ENCODE measurements at places on chromosomes 7 and 10.

- no peak for DNase-seq
Observed at GRCh38 chr7:64574540-64575099, 11.7 kb upstream of the ZNF680 start.

- DNase-seq, result no peak
Observed at GRCh38 chr7:100426516-100426915, 2.0 kb downstream of the ZCWPW1 start.

DNA sequence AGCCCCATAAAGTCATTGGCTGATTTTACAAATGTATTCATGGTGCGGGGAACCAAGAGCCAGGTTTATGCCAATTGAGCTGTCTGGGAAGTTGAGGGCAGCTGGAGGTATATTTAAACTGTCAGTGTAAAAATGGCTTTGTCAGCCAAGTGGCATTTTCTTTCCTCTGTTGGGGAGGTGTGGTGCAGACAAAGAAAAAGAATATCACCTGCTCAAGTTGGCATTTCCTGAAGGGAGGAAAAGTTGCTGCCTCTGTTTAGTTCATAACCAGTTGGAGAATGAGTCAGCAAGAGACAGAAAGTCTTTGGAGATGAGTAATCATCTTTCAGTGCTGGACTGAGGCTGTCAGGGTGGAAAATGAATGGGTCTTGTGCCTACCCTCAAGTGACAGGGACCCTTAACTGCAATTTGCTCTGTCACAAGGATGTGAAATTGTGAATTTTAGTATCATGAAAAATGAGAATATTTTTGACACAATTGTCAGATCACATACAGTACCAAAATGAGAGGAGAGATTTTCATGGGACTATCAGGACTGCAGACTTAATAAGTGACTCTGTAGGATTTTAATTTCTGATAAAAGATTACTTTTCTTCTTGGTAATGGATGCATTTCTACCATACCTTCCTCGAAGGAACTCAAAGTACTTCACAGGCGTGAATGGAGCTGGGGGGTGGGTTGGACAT is 137.3 kb downstream of the ANLN start:
- DNase-seq, result no peak

DNA sequence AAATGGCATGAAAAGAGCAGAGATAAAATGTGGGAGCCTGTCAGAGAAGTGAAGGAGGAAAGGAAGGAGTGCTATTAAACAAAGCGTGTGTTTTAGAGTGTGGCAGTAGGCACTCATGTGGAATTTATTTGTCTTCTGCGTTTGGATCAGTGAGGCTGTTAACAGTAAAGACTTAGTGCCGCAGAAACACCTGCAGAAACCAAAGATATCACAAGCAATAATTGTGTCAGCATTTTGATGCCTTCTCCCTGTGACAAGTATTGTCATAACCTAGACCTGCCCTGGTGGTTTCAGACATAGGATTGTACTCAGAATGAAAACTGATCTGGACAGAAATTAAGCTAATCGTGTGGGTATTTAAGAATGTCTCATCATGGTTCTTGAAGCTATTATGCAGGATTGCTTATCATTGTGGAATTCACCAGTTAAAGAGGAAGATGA is 191.0 kb downstream of the CAMK1D start:
- DNase-seq, result no peak

DNA sequence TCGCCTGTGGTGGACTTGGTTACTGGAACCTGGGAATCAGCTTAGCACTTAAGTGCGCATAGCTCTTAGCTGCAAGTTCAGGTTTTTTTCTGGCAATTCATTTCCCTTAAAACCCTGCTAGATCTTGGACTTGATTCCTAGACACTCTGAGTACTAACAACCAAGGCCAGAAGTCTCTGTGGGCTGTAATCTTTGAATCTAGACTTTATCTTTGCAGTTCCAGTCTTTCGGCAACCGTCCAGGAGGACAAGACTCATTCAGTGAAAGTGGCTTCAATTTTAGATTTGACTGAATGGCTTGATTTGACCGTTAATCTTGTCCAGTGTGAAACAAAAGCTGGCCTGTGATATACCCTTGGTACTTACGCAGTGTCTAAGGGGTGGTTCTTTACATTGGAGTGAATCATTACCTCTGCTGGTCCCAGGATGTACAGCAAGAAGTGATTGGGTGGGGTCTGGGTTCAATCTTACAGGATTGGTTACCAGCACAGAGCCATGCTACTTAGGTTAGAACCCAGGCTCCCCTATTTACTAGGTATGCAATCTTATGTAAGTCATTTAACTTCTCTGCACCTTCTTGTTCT is 16.4 kb downstream of the PTTG1IP2 start:
- no peak for DNase-seq

DNA sequence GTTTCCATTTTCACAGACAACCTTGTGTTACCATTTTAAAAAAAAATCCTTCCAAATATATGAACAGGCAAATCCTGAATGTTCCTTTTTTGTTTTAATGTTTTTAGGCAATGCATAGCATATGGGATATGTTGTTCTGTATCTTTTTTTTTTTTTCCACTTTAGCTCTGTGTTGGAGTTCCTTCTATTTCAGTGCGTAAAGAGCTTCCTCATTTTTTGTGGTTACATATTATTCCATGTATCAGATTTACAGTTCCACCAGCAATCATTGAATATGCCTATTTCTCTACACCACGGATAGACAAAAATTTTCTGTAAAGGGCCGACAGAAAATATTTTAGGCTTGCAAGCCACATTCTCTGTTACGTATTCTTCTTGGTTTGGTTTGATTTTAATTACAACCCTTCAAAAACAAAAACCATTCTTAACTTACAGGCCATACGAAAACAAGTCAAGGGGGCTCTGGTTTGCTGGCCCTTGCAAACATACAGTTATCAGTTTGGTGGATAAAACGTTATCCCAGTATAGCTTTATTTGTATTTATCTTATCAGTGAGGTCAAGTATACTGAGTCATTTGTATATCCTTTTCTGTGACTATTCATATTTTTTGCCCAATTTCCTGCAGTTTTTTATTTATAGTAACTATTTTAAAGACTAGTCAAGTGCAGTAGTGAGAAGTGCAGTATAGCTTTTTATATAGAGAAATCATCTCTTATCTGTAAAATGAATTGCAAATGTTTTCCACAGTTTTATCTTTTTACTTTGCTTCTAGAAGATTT is 55.7 kb downstream of the RALA start:
- no peak for DNase-seq

DNA sequence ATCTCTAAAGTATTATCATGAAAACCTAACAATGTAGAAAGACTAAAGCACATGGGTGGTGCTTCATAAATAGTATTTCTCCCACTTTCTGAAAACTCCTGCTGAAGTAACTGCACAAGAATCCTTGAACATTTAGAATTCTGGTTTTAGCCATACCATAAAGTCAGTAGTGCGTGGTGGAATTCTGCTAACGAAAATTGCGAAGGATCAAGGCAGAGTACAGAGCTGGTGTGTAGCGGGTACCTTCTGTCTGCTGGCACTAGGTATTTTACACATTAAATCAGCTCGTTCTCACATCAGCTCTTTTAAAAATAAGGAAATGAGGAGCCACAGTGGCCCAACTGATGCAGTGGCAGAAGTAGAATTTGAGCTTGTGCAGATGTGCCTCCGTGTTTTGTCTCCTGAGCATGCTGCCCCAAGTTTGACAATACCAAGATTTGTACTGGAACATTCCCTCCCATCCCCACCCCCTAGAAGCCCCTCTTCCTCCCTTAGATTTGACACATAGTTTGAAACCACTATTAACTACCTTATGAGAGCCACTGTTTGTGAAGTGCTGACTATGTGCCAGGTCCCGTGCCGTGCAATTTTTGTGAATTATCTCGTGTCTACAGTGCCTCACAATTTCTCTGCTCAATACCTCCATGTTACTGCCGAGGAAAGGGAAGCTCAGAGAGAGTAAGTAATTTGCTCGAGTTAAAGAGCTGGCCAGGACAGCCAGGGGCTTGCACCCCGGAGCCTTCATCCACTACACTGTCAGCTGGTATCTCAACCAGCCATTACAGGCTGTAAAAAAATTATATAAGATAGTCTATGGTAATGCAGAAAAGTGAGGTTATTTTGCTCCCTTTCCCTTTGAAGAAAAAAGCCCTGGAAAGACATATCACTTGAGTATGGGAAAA is 66.9 kb downstream of the EGFR start:
- DNase-seq, result no peak

DNA sequence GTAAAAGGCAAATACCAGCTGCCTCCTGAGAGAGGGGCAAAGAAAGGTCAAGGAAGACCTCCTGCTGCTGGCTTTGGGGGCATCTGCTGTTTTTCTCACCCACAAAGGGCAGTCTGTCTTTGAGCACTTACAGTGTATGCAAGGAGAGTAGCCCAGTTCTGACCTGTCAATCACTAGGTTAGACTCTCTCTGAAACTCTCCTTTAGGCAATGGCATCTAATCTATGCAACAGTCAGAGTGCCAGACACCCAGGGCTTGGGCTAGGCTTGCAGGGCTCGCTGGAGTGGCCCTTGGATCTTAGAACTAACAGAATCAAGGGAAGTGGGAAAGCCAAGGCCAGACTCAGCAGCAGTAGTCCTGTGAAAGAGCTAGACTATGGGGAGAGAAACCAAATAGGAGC is 522.9 kb downstream of the NRG3 start:
- no peak for DNase-seq

DNA sequence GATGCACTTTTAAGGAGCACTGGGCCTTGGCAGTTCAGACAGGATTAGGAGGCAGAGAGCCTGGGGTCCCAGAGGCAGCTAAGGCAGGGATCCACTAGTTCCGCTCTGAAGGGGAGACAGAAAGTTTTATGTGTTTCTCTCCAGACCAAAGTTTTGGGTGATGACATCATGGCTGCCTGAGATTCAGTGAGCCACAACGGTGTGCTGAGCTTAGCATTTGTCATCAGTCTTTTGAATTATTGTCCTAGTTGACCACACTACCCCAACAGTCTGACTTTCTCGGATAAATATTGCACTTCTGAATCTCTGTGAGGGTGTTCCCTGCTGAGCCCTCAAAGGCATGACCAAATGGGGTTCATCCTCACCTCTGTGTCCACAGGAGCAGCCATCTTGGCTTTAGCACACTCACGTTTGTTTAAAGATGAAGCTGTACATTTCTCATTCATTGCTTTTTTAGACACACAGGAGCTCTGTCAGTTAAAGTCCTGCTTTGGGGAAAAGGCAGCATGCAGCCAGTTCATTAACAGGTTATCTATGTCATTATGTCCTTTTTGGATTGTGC is 297.7 kb upstream of the LRGUK start:
- DNase-seq, result no peak

DNA sequence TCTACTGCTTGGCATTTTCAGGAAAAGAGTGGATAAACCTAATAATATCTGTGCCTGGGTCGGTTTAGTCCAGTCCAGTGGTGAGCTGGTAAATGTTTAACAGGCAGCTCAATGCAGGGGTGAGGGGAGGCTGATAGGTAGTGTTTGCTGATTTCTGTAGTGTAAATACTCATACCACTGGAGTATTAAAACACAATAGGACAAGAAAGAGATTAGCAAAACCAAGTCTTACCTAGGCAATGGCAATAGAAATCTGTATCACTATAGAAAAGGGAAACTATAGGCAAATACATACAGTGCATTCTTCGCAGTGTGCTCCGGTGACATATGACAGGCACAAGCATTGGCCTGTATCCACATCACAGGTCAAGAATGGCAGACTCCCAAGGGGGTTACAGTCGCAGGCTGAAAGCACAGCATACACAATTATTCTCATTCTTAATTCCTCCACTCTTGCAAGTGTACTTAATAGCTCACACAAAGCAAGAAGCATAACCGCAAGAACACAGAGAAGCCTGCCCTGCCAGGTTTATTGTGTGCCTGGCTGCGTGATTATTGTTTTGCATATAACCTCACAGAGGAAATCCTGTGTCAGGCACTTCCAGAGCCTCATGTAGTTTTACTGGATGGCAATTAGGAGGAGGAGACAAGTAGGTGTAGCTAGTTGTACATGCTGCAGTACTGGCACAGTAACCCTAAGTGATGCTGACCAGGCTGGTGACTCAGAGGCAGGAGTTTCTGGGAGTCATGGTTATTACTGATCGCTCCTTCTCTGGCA is 35.0 kb downstream of the LAMB4 start:
- no peak for DNase-seq

GRCh38 chr7:51198654-51199053 is 118.0 kb downstream of the COBL start:
- no peak for DNase-seq

- peak; percentile 57 for DNase-seq
Observed at GRCh38 chr7:106283831-106284713, 711 bp downstream of the NAMPT start.

DNA sequence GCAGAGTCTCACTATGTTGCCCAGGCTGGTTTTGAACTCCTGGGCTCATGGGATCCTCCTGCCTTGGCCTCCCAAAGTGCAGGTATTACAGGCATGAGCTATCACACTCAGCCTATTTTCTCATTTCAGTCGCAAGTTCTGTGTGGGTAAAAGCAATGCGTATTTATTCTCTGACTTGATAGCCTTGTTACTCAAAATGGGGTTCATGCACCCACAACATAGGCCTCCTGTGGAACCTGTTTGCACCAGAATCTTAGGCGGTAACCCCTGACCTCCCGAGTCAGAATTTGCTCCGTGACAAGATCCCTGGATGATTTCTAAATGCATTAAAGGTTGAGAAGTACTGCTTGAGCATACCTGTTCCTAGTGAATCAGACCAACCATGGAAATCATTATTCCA is 7.3 kb downstream of the IL2RA start:
- DNase-seq, result no peak

GRCh38 chr10:43980715-43981114 is 332.0 kb upstream of the ZNF32 start:
- DNase-seq, result no peak

DNA sequence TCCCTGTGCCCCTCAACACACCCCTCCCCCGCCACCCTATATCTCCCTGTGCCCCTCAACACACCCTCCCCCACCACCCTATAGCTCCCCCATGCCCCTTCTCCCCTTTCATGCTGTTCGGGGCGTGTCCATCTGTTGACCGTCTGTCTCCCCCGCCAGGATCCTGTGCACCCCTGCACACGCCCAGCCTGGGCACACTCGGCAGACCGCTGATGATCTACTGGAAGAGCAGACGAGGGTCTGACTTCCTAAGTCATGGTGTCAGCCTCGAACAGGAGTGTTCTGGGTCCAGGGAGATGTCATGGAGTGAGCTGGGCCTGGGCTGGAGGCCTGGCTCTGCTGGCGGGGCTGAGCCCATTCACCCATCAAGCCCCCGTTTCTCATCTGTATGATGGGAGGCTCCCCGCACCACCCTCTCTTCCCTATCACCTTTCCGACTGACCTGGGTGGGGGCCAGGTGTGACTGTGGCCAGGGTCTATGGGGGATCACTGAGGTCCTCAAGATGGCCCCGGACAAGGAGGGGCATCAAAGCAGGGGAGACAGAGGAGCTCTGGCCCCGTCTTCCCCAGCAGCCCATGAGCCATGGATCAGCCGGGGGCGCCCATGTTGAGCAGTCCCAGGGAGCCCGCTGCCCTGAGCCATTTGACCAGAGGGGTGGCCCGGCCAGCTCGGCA is 48.3 kb downstream of the PDGFA start:
- DNase-seq, result no peak

GRCh38 chr10:100738055-100738827 is 7.1 kb upstream of the PAX2 start:
- DNase-seq, result no peak

DNA sequence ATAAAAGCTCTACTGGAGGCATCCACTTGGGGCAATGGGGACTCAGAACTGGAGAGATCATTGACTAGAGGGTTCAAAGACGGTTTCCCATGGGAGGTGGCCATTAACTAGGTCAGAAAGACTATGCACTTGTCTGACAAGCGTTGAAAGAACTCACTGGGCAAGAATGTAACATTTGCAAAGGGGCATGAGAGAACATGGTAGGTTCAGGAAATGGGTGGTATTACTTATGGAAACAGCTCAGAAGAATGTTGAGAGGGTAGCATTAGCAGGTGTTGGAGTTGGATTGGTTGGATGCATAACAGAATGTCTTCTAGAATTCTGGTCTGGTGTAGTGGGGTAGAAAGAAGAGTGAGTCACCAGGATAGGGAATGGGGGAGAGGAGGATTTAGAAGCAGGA is 119.1 kb upstream of the CDCA7L start:
- no peak for DNase-seq

Measured in CD4-positive, alpha-beta T cell treated with Interleukin-17A for 1 hour (primary cell).